GM13977 (cell line): ENCODE measurements at places on chromosomes 1 and 21.

DNA sequence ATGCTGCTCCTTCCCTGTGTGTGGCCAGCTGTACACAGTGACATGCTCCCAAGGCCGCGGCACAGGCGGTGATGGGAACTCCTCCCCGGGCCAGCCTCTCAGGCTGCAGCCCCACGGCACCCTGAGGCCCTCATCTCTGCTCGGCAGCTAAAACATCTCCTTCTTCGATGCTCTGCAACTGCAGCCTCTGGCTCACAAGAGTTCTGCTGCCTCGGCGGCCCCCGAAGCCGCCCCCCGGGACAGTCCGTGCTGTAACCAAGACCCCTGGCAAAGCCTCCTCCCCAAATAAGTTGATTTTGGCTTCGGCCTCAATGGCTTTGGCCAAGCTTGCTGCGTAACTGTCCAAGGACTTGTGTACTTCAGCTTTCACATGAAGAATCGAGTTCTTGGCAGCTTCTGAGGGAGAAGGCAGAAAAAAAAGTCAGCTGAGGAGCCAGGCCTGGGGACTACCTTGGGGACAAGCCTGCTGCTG lies 51.3 kb downstream of the GPR161 start:
- no peak for DNase-seq

DNA sequence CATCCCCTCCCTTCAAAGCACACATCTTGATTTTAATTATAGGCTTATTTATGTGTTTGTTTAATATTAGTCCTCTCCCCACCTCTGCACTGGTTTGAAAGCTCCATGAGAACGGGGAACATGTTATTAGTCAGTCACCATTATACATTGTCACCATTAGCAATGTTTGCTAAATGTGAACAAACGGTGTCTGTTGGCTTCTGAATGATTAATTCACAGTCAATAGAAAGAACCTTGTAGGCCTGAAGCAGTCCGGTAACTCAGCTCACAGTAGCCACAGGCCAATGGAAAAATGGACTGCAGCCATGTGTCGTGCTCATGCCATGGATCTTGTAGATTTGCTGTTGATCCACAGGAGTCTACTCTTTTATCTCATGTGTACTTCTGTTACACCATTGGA lies 49.7 kb upstream of the NHLH2 start:
- DNase-seq: no peak

GRCh38 chr1:227213426-227213825 lies 104.9 kb downstream of the CDC42BPA start:
- DNase-seq: no peak

DNA sequence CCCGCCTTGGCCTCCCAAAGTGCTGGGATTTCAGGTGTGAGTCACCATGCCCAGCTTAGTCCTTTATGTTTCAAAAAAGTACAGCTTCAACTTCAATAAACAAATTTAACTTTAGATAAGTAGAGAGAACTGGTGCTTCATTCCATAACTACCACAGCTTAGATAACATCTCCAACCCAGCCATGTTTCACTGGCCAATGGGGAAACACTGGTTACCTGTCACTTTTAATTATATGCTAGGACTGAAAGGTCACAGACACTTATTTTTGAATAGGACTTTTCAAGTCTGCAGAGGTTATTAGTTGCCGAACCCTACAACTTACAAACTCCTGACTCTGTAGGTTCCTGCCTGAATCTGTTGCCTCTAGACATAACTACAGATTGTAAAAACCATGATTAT lies 56.5 kb upstream of the ST6GALNAC3 start:
- DNase-seq: no peak
